ENCODE measurements at places on chromosomes 13 and 19.
A peak's percentile ranks its signal among the peaks of the same experiment; 100 is the strongest.

DNA sequence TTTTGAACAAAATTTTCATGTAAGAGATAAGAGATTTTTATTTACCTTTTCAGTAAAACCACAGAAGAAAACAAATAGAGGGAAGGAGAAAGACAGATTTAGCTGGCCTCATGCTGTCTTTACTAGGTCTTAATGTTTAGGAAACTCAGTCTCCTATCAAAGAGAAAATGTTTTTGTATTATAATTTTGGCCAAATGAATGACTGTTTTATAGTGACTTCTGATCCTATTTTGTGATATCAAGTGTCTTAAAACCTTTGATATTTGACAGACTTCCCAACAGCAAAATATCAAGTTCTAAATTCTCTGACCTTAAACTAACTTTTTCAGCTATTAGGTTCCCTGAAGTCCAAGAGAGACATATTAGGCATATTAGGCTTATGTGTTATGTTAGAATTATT lies 27.0 kb downstream of the CRYL1 start:
- no peak for DNase-seq

DNA sequence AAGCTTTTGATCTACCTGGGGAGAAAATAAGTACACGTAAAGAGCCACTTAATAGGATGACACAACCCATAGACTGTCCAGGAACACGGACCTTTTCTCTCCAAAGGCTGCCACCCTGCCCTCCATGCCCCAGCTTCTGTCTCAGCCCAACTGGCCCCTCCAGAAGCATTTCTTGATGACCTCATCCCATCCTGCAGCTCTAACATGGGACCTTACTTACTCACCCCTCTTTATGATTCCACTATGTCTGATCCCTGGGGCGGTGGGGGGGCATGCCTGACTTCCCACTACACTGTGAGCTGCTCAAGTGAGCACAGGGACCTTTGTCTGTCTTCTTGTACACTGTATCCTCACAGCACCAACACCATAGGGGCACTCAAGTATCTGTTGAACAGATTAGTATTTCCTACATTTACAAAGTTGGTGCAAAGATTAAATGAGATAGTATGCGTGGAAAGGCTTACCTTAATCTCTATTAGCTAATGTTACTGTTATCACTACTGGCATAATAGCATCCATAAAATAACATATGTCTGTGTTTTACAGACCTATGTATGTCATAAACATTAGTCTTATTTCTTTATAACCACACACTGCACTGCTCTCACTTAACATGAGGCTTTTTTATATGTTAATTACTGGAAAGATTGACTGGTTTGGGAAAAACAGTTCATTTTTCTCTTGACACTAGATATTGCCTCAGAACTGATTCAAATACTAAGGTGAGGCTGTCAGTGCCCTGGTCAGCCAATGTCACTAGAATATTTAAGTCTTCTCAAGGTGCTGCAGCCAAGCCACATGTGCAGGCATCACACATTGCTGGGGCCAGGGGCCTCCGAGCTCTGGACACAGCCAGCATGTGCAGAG lies 100.9 kb downstream of the FOXO1 start:
- DNase-seq, result no peak

GRCh38 chr19:39351537-39352064 lies 9.4 kb downstream of the SAMD4B start:
- peak; percentile 38 for DNase-seq

GRCh38 chr13:76297331-76297730 lies 588.9 kb downstream of the KCTD12 start:
- no peak for DNase-seq
